ENCODE measurements at places on chromosomes 11 and 22.

DNA sequence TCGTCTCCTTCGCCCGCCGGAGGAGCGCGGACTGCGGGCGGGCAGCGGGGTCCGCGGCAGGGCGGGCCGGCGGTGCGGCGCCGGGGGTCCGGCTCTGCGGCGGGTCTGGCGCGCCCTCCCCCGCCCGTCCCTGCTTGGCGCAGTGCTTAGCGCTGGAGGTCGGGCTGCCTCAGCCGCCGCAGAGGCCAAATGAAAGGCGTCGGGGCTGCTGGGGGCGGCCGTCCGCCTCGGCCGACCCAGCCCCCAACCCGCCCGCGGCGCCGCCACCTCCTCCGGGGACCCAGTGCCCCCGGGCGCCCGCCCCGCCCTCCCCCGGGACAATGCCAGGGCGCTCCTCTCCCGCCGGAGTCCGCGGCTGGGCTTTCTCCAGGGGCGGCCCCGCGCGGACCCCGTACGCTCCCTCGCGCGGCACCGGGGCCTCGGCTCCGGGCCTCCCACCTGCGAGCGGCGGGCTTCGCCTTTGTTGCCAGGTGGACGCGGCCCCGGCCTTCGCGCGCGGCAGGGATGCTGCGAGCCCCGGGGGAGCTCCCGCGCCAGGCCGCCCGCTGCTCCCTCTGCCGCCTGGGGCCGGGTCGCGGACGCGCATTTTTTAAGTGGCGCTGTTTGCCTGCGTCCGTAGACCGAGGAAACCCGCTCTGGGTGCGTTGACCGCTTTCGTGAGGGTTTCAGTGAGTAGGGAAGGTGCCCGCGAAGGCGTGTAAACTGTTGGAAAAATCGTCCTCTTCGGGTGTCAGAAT lies 583 bp downstream of the APLP2 start:
- DNase-seq: peak; percentile 44

GRCh38 chr11:100667449-100667848 lies 19.6 kb upstream of the ARHGAP42 start:
- no peak for DNase-seq

DNA sequence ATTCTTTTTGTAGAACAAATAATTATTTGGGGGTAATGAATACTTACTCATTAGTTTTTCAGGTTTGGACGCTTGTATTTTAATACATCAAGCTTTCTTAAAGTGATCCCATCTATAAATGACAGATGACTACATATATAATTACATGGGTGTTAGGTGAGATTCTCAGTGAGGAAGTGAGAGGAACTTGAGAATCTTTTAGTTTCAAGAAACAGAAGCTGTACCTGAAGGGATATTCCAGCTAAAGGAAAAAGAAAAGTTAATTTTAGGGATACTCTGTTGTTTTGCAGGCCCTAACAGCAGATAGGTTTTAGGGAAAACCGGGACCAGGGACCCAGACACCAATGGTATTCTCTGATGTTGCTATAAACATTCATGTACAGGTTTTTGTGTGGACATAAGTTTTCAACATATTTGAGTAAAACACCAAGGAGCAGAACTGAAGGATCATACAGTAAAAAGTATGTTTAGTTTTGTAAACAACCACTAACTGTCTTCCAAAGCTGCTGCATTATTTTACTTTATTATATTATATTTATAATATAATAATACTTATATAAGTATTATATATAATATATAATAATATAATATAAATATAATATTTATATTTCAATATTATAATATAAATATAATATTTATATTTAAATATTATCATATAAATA lies 24.1 kb upstream of the PHOX2A start:
- DNase-seq: no peak

DNA sequence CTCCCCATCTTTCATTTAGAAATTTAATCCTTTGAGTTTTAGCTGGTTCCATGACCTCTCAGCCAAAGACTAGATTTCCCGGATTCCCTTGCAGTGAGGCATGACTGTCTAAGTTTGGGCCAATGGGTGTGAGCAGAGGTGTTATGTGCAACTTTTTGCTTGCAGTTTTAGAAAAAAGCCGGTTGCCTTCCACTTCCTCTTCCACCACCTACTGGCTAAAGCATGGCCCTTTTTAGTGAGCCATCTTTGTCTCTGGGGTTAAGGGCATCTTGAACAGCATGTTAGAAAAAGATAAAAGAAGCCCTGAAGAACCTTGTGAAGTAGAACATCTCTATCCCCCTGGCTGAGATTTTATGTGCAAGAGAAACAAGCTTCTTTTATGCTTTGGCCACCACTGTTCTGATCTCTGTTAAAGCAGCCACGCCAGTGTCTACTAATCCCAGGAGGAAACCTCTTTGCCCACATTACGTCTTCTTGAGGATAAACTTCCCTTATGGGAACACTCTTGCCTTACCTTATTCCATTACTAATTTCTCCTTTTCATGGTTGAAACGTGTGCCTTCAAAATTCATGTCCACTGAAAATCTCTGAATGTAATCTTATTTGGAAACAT lies 279.9 kb downstream of the TENM4 start:
- no peak for DNase-seq

GRCh38 chr11:125724125-125724524 lies 22.0 kb upstream of the PATE1 start:
- DNase-seq: no peak

GRCh38 chr11:2991452-2992233 lies 486 bp downstream of the NAP1L4 start:
- DNase-seq: peak; percentile 26

Data from left renal pelvis (tissue), 4 donors.